NCI-H226 (cell line): ENCODE measurements at places on chromosomes 5 and 9.

DNA sequence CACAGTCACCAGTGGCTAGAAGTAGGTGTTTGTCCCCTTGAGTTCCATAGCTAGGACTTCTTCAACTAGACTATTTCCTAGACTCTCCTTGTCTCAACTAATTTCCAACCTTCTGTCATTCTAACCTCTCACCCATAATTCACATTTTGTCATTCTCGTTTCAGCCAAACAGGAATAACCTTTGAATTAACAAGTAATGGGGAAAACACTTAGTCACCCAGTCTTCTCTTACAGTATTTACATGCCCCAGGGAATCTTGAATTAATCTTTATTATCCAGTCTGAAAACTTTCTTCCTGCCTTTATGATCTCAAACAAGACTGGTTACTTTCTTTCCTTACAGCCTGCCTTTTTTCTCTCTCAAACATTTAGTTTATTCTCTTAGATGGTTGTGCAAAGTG, 63.3 kb upstream of the RUSC2 start:
- DNase-seq: no peak

DNA sequence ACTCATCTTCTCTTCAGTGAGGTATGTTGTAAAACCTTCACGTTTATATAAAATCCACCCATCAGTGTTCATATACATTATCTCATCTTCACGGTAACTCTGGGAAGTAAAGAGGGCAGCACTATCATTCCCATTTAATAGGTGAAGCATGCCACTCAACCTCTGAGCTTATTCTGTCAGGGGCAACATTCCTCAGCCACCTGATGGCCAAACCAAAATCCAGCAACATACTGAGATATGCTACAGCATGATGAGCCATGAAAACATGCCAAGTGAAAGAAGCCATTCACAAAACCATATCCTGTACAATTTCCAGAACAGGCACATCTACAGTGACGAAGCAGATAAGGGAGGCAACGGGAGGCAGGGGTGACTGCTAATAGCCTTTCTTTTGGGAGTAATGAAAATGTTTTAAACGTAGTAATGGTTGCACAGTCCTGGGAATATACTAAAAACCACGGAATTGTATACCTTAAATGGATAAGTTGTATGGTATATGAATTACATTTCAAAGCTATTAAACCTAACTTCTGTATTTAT, 167.4 kb downstream of the TSSK1B start:
- DNase-seq: no peak

DNA sequence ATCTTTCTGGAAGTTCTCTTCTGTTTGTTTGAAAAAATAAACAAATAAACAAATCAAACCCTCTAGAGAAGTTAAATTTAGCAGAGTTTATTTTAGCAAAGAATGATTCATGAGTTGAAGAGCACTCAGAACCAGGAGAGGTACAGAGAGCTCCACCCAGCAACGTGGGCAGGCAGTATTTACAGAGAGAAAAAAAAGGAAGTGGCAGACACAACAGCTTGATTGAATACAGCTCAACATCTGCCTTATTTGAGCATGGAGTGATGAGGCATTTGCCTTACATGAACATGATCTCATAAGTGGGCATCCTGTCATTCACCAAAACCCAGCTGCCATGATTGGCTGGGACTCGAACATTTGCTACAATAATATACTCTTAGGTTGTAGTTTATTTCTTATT, 381.6 kb upstream of the ADAMTS16 start:
- no peak for DNase-seq

DNA sequence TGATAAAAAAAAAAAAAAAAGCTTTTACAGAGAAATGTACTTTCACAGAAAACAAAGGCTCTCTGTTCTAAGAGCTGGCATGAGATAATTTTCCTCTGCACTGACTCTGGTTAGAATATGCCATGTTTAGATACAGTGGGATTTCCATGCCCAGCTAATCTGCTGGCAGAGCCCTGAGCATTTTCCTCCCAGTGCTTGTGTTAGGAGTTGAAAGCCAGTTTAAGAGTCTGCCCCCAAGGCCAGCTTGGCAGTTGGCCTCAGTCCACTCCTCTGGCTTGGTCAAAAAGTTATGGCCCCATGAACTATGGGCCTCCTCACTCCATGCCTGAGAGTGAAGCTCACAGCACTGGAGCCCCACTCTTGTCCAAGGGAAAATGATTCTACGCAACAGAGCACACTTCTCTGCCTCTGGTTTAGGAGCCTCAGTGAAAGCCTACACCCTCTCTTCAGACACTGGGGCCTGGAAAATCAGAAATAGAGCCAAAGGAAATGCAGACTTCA, 21.9 kb downstream of the MOCS2 start:
- DNase-seq: no peak

DNA sequence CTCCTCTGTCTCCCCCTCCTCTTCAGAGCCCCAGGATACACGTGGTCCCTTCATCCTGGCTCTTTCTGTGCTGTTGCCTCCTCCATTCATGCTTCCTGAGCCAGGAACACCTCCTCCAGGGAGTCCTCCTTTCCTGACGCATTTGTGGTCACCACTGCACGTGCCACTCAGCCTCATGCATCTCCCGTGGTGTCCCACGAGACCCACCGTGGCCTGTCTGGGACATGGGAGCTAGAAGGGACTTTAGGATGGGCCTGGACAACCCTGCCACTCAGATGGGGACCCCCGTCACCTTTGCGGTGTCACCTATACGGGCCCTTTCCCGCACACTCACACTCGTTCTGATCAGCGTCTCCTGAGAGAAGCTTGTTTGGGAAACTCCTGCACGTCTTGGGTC, 6.7 kb downstream of the GLIPR2 start:
- DNase-seq: no peak

DNA sequence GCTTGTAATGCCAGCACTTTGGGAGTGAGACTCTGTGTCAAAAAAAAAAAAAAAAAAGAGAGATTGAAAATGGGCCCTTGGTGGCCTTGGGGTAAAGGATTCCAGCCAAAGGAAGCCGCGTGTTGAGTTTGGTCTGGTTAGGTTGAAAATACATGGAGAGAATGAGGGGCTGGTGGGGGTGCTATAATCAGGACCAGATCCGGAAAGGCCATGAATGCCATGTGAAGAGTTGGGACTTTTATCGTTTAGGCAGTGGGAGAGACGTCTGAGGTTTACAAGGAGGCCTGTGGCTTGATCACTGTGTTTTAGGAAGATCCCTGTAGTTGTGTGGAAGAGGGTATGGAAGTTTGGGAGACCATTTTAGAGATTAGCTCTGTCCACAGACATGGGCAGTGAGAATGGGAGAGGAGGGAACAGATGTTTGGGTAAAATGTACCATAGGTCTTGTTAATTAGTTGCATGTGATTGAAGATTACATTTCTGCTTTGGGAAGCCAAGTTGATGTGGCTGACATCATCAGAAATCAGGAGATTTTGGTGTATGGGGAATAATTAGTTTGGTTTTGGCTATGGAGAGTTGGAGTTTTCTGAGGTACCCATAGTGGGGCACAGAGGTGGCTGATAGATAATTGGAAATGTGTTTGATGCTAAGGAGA, 3.5 kb downstream of the MSANTD3 start:
- DNase-seq: no peak

GRCh38 chr5:157545610-157546310, 29.8 kb downstream of the ADAM19 start:
- DNase-seq: no peak

- no peak for DNase-seq
Measured at GRCh38 chr9:123169926-123170325, 98.5 kb downstream of the STRBP start.

DNA sequence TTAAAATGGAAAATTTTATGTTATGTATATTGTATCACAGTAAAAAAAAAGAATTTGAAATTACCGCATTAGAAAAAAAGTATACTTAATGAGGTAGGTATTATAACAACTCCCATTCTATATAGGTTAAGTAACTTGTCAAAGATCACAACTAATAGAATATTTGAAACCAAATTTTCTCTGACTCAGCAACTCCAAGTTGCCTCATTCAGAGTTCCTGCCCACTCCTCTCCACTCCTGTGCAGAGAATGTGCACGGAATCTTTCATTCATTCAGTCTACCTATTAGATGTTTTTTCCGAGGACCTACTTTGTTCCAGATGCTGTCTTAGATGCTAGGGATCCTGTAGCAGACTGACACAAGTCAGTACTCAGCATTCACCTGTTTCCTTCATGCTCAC, 15.4 kb downstream of the SH3TC2 start:
- DNase-seq: no peak

- DNase-seq: no peak
Measured at GRCh38 chr5:59569608-59570334, 323.8 kb downstream of the PDE4D start.

GRCh38 chr5:57804007-57804444, 321.4 kb upstream of the ACTBL2 start:
- no peak for DNase-seq

DNA sequence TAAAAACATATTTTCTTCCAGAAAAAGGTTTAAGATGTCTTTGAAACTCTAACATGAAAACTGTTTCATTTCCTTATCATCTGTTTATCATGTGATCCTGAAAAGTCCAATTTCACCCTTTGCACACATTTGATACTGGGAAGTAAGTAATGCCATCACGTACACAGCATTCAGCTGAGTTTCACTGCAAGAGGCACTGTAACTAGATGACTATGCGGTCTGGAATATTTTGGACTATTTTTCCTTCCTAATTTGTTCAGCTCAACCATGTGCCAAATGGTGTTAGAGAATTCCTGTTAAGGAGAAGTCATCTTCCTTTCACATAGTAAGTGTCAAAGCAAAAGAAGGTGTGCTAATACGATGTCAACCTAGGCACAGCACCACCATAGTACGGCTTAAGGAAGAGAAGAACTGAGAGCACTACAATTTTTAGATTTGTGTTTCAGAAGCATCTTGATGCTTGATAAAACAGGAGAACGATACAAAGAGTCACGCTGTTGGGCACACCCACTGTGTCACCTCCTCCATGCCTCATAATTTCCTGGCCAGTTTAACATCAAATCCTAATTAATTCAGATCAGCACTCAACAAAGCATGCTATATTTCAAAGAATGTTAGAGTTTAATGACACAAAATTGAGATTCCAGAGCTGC, 77.5 kb downstream of the GNAQ start:
- DNase-seq: no peak

- DNase-seq: no peak
Measured at GRCh38 chr5:159969966-159970365, 39.0 kb upstream of the TTC1 start.

GRCh38 chr9:70441622-70442021, 27.2 kb upstream of the KLF9 start:
- DNase-seq: no peak

GRCh38 chr9:134459164-134459563, 132.9 kb downstream of the RXRA start:
- DNase-seq: no peak

DNA sequence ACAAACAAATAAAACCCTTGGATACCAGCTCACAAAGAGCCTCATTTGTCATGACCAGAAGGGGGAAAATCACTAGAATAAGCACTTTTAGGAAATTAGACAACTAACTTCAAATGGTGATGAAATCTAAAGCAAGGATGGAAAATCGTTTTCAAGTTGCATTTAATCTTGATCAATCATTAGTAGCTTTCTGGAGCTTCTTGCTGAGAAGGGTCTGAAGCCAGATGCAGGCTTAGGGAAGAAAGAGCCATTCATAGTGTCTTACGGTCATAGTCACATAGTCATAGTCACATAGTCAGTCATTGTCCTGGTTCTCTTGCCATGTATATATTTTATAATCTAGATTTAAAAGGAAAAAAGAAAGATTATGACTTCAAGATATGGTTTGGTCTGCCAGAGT, 610.5 kb downstream of the ACTL7B start:
- DNase-seq: no peak

- DNase-seq: no peak
Measured at GRCh38 chr9:90060256-90060655, 455.4 kb downstream of the GADD45G start.

- no peak for DNase-seq
Measured at GRCh38 chr9:94783928-94784327, 57.4 kb downstream of the AOPEP start.

GRCh38 chr5:169591636-169592035, 8.1 kb downstream of the SPDL1 start:
- no peak for DNase-seq

DNA sequence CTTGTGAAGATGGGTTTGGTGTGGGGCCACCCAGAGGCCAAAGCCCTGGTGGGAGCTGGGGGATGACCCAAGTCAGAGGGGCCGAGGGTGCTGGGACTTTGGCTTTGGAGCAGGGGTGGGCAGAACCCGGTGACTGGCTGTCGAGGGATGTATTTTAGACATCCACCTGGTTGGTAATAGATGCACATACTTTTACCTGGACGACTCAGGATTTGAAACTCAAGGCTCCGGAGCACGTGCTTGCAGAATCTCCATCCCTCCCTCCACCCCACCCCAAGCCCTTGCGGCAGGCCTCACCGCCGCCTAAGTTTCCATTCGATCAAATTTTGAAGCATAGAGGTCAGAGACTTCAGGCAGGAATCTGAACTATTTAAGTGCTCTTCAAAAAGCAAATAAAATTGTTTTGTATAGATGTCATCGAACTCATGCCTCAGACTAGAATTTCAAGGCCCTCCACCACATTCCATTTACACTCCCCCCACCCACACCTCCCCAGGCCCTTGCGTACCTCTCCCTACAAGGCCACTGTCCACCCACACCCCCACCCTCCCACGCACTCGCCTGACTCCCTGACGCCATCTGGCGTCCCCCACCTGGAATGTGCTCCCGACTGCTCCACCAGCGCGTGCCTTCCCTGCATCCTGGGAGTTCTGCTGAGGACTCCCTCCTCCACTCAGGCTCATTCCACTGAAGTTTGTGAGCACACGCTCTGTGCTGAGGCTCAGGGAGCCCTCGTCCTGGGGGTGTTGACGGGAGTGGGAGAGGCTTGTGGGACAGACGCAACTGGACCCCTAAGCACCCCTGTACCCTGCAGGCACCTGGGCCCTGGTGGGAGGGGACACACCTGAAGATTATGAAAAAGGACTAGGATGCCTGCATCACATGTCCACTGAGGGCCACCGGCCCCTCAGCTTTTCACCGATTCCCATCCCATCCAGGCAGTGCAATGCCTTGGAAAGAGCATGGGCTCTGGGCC, 56.4 kb upstream of the RPL26L1 start:
- DNase-seq: peak; percentile 99

DNA sequence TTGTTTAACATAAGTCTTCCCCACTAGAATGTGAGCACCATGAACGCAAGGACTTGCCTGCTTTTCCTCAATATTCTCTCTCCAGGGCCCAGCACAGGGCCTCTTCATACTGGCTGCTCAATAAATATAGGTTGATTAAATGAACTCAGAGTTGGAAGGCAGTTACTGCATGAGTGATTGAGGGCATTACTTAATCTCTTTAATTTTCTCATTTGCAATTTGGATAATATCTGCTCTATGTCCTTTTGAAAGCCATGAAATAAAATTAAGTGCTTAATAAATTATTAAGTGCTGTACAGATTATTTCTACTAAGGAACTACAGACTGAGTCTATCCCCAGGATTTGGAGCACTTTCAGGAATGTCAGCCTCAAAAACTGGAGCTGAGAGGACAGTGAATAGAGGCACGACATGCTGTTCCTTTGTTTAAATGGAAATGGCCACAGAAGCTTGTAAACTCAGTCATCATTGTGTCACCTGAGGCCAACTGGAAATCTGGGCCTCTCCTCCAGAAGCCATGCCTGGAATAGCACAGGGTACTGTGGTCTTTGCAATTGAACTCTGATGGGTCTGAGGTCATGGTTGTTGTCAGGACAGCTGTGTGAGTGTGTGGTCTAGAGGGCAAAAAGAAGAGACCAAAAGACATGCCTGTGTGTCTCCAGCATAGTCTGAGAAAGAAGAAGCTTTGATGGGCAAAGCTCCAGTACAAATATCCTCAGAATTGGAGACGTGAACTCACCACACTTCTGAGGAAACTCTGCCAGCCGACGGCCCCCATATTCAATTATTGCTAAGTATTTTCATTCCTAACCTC, 86.1 kb downstream of the SH3TC2 start:
- no peak for DNase-seq

GRCh38 chr9:133805876-133806622, 67.9 kb upstream of the SARDH start:
- no peak for DNase-seq
